ENCODE measurements at places on chromosomes 16 and 17.

DNA sequence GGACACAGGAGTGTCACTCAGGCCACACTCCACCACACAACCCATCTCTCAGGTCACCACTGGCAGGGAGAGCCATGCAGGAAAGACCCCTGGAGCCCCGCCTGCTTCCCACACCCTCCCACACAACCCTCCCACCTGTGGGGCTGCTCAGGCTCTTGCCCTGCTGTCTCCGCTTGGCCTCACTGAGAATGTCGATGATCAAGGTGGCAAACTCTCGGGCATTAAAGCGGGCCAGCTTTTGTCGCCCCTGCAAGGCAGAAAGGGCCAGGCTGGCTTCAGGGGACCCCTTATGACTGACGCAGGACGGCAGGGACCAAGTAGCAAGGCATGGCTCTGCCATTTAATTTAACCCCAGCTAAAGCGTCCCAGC lies 8.5 kb downstream of the TP53I13 start:
- DNase-seq = no peak

DNA sequence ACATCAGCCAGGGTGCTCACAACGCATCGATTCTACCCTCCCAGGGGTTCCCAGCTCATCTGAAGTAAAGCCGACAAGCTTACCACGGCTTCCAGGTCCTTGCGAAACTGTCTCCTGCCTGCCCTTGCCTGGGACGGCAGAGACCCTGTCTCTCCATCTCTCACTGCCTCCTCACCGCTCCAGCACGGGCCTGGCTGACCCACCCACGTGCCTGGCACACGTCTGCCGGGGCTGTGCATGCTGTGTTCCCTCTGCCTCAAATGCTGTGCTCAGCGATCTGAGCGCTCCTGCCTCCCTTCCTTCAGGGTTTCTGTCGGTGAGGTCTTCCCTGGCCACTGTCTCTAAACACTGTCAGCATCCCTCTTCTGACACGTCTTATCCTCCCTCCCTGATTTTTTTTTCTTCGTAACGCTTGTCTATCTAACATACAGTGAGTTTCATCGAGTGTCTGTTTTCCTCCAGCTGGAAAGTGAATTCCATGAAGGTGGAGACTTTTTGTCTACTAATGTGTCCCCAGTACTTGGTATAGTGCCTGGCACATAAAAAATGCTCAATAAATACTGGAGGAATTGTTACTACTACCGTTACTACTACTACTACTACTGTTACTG lies 208.4 kb downstream of the IRF8 start:
- no peak for DNase-seq

- DNase-seq = no peak
Observed at GRCh38 chr17:69093279-69093789, 32.6 kb upstream of the ABCA9 start.

- no peak for DNase-seq
Observed at GRCh38 chr16:68781784-68782183, 44.7 kb downstream of the CDH1 start.

DNA sequence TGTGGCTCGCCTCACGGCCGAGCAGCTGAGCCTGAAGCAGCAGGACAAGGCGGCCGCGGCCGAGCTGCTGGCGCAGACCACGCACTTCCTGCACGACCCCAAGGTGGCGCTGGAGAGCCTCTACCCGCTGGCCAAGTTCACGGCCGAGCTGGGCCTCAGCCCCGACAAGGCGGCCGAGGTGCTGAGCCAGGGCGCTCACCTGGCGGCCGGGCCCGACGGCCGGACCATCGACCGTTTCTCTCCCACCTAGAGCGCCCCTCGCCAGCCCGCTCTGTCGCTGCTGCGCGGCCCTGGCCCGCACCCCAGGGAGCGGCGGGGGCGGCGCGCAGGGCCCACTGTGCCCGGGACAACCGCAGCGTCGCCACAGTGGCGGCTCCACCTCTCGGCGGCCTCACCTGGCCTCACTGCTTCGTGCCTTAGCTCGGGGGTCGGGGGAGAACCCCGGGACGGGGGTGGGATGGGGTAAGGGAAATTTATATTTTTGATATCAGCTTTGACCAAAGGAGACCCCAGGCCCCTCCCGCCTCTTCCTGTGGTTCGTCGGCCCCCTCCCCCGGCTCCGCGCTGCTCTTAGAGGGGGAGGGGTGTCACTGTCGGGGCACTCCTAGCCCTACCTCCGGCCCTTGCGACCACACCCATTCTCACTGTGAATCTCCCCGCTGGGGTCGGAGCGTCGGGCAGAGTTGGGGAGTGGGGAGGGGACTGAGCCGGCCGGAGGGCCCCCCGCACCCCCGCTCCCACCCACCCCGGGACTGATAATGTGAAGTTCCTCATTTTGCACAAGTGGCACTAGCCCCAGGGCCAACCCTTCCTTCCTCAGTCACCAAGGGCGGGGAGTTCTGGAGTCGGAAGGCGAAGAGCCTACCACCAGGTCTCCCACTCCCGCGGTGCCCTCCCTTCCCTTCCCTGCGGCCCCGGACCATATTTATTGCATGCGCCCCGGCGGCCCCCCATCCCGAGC lies 4.0 kb downstream of the HIC1 start:
- DNase-seq = no peak

GRCh38 chr17:18015593-18015992 lies 23.4 kb downstream of the ATPAF2 start:
- DNase-seq = no peak

DNA sequence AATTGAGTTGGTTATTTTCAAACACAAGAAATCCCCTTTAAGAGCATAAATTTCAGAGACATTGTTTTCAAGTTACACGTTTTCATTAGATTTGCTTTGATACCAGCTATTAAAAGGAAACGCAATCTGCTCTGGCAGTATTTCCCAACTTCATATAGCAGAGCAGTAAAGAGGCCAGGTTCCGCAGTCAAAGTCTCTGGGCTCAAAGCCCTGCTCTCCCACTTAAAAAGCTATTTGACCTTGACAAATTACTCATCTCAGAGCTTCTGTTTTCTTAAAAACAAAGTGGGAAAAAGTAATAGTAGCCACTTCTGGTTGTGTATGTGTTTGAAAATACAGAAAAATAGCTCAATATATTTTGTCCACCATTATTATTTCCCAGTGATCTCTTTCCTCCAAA lies 89.7 kb upstream of the CDYL2 start:
- no peak for DNase-seq

- DNase-seq = no peak
Observed at GRCh38 chr17:29407856-29408255, 17.7 kb downstream of the TAOK1 start.

- no peak for DNase-seq
Observed at GRCh38 chr17:82871056-82871775, 31.4 kb upstream of the ZNF750 start.

DNA sequence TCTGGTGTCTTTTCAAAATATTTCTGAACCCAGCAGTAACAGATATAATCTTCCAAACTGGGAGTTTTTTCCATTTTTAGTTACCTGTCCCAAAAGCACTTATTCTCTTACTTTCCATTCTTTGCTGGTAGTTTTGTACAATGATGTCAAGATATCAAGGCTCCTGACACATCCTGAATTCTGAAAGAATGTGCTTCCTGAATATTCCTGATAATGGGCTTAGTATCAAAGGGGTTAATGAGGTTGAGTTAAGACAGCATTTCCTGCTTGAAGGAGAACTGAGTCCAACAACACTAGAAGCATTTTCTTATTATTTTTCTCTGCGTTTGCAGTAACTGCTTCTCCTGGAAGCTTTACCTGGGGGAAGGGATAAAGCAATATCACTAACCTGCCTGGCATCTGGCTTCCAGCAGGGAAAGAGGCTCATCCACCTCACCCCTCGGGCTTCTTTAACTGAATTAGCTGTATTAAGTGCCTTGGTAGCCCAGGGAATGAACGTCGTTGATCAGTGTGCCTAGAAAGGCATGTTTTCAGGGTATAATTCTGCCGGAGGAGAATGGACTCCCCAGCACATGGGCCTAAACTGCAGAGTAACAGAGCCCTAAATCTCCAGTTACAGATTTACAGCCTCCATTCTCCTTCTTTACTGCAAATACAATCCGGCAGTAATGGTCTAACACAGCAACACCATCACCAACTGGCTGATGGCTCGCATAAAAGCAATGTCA lies 134.4 kb downstream of the SNX11 start:
- DNase-seq = no peak

DNA sequence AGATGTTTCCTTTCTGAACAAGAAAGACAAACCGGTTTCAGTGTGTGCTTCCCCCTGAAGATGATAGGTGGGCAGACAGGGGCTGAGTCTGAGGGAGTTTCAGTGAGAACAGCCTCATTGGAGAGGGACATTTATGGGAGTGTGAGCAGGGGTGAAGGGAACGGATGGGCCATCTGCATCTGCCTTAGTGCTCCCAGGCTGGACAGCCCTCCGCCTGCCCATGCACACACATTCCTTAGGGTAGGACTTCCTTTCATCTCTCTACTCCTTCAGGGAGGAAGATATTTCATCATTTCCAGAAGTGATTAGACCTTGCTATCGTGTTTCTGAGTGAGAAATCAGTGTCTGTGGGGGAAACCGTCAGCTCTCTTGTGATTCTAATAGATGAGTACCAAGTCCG lies 3.8 kb downstream of the SHISA6 start:
- no peak for DNase-seq

DNA sequence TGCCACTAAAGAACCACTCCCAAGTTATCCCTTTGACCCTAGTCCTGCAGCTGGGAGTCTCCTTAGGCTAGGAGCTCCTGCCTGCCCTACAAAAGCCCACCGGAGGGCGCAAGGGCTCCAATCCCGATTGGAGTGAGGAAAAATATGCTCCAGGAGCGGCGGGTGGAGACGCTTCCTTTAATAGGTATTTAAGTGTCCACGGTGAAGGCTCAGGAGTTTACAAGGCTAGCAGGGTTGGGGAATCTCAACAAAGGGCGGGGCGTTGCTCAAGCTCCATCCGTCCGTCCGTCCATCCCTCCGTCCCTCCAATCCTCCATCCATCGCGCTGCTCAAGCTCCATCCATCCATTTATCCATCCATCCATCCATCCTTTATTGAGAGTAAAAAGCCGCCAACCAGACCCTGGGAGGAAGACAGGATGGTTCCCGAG lies 556 bp upstream of the SPNS1 start:
- DNase-seq = no peak

All from stimulated activated CD8-positive, alpha-beta memory T cell treated with anti-CD3 and anti-CD28 coated beads, Interleukin-4, amount 100 ng/mL, for 4 hours (primary cell).